ENCODE measurements at places on chromosomes 5 and 9.
A peak's percentile ranks its signal among the peaks of the same experiment; 100 is the strongest.

GRCh38 chr9:34125681-34126206, 754 bp downstream of the DCAF12 start:
- H3K27me3 ChIP-seq: no peaks in the 10 kb centered on the region
- peaks cover 4% of the 10 kb centered on the region for H3K4me1 ChIP-seq
- H3K4me3 ChIP-seq: peak overlapping the region; percentile 98
- no peak overlapping the region for H3K27ac ChIP-seq
- DNase-seq: peak; percentile 29
- H3K36me3 ChIP-seq: peaks cover 37% of the 10 kb centered on the region

GRCh38 chr9:36665387-36665786, 92.7 kb downstream of the MELK start:
- H3K36me3 ChIP-seq: peaks cover 35% of the 10 kb centered on the region
- H3K27me3 ChIP-seq: no peaks in the 10 kb centered on the region
- no peaks in the 10 kb centered on the region for H3K4me1 ChIP-seq
- H3K27ac ChIP-seq: no peak overlapping the region

DNA sequence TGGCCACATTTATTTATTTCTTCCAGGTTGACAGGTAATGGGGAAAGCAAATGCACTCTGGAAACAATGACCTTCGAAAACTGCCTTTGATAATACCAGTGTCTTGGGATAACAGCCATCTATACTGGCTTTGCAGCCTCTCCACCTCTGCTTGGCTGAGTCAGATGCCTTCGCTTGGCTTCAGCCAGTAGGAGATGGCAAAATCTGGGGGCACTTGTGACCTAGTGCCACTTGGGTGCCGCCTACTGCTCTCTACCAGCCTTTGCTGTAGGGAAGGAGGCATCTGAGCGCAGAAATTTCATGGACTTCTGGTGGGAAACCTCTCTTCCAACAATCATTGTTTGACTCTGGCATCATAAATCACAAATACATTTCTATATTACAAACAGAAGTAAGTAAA, 21.8 kb downstream of the FYB1 start:
- H3K4me3 ChIP-seq: no peak overlapping the region
- DNase-seq: no peak
- H3K4me1 ChIP-seq: no peaks in the 10 kb centered on the region
- H3K27me3 ChIP-seq: no peaks in the 10 kb centered on the region
- H3K36me3 ChIP-seq: no peaks in the 10 kb centered on the region
- no peak overlapping the region for H3K27ac ChIP-seq

GRCh38 chr5:124126504-124127217, 614.7 kb downstream of the CSNK1G3 start:
- H3K27ac ChIP-seq: no peak overlapping the region
- H3K4me1 ChIP-seq: no peaks in the 10 kb centered on the region
- DNase-seq: no peak
- H3K27me3 ChIP-seq: no peaks in the 10 kb centered on the region
- H3K36me3 ChIP-seq: no peaks in the 10 kb centered on the region

- no peak overlapping the region for H3K27ac ChIP-seq
- DNase-seq: no peak
- no peaks in the 10 kb centered on the region for H3K36me3 ChIP-seq
- H3K4me1 ChIP-seq: no peaks in the 10 kb centered on the region
- no peaks in the 10 kb centered on the region for H3K27me3 ChIP-seq
Measured at GRCh38 chr5:95884511-95884910, 62.0 kb upstream of the GLRX start.

GRCh38 chr5:102668220-102668932, 86.7 kb upstream of the PAM start:
- no peak overlapping the region for H3K4me3 ChIP-seq
- no peak overlapping the region for H3K27ac ChIP-seq
- H3K36me3 ChIP-seq: peaks cover 5% of the 10 kb centered on the region
- no peak for DNase-seq

DNA sequence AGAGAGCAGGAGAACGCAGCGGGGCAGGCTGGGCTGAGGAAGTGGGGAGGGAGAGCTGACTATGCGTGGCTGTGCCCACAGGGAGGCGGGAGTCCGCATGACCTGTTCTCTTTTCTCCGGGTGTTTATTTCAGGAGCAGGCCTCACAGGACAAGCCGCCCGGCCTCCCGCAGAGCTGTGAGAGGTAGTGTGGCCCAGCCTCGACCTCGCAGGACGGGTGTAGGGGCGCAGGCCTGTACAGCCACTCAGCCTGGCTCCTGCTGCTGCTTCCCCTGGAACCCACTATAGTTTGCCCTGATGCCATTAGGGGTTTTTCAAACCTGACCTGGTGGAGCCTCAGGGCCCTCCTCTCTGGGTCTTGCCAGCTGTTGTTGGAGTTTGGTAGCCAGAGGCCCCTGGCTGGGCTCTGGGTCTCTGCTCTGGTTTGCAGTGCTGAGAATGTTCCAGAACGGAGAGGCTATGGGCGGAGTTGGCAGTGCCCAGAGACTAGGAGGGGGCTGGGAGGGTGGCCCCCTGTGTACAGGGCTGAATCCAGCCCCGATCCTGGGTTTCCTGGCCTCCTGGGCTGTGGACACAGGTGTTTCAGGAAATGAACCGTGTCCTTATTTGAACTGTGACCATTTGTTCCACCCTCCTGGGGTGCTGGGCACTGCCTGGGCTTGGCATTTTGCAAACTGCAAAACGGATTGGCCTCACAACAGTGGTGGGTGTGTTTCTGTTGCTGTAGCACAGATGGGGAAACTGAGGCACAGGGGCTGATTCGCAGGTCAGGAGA, 78.8 kb downstream of the WNK2 start:
- peak; percentile 29 for DNase-seq
- H3K4me3 ChIP-seq: no peak overlapping the region
- H3K27ac ChIP-seq: no peak overlapping the region
- H3K36me3 ChIP-seq: peaks cover 6% of the 10 kb centered on the region
- H3K4me1 ChIP-seq: no peaks in the 10 kb centered on the region

DNA sequence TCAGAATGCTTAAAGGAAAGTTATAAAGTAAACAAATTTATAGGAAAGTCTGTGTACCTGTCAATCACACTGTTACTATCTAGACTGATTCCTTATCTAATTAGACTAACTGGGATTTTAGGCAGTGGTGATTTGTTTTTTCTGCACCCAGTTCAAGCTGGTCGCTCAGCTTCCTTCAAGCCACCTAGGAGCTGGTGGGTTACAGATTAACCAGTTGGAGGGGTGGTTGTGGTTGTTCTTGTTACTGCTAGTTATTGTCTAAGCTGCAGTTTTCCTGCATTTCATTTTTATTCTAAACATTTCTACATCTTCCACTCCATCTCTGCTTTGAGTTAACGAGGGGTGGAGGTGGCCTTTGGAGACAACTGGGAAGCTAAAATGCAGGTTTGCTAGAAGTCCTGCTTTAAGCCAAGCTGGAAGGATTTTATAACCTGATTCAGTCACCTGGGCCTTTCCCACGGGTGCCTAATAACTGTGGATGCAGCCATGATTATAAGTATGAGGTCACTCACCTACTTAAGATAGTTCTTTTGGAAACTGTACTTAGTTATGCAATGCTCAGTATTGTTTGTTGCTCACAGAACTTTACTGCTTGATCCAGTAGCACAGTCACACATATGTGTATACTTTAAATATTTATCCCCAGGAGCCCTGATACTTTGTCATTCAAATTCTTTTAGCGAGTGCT, 303.9 kb upstream of the DAP start:
- H3K4me1 ChIP-seq: no peaks in the 10 kb centered on the region
- H3K27ac ChIP-seq: no peak overlapping the region
- H3K36me3 ChIP-seq: peaks cover 7% of the 10 kb centered on the region
- no peaks in the 10 kb centered on the region for H3K27me3 ChIP-seq
- H3K4me3 ChIP-seq: no peak overlapping the region

DNA sequence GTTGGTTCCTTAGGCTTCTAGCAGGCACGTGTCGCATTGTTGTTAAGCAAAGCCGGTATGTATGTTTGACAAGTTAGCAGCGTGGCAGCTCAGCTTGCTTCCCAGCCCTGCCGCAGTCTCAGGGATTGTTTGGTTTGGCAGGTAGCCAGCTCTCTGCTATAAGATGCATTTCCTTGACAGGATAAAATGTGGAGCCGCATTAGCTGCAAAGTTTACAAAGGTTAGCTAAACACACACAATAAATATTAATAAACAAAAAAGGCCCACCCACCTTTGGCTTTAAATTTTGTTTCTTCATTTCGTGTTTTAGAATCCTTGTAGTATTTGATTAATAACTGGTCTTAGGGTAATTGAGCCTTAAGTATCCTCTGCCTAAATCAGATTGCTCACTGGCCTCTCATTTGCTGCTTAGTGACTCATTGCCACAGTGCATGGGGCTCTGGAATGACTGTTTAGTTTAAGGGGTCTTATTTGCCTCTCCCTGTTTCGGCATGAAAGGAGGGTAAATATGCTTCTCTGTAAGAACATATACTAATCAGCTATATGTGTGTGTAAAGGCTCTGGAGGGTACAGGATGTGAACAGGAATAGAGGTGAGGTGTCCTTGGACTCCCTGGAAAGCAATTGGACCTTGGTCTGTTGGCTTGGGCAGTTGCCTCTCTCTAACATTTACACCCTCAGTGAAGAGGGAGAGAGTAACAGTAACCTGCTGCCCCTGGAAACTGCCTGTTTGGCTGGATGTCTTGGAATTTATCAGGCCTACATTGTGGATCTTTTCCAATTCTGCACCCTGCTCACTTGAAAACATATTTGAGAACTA, 122.0 kb downstream of the GDNF start:
- no peak overlapping the region for H3K27ac ChIP-seq
- no peak overlapping the region for H3K4me3 ChIP-seq
- no peaks in the 10 kb centered on the region for H3K27me3 ChIP-seq
- H3K36me3 ChIP-seq: no peaks in the 10 kb centered on the region
- peaks cover 5% of the 10 kb centered on the region for H3K4me1 ChIP-seq

DNA sequence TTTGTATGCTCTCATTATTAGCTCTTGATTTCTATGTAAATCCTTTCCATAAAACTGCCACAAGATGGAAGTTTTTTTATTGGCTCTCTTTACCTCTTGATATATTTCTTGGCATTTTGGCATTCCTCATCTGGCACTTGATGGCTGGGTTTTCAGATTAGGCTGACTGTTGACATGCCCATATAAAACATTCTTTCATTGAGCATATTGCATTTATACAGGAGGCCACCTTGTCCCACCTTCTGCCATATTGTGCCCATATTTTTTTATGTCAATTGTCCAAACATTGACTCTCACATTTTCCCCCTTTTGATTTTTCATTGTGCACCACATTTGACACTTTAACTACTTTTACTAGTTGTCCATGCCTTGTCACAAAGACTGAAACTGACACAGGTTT, 182.9 kb downstream of the MEF2C start:
- H3K27me3 ChIP-seq: peaks cover 6% of the 10 kb centered on the region
- no peak for DNase-seq
- no peak overlapping the region for H3K27ac ChIP-seq
- no peaks in the 10 kb centered on the region for H3K36me3 ChIP-seq
- no peaks in the 10 kb centered on the region for H3K4me1 ChIP-seq

DNA sequence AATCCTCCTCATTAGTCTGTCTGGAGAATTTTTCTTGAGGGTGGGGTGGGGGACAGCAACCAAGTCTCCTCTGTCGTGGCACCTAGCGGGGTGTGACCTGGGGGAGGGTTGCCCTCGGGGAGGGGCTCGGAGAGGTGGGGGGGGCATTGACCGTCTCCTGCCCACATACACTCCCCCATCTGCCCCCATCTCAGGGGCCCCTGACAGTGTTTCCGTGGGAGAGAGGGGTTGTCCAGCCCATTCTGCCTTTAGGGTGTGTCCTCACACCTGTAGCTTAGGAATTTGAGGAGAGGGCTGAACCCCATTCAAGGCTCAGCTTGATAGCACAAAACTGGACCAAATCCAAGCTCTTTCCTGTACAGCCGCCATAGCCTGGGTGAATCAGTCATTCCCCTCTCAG, 5.9 kb upstream of the CXXC5 start:
- no peak overlapping the region for H3K27ac ChIP-seq
- peaks cover 22% of the 10 kb centered on the region for H3K4me1 ChIP-seq
- H3K4me3 ChIP-seq: no peak overlapping the region
- peaks cover 15% of the 10 kb centered on the region for H3K36me3 ChIP-seq
- DNase-seq: no peak

DNA sequence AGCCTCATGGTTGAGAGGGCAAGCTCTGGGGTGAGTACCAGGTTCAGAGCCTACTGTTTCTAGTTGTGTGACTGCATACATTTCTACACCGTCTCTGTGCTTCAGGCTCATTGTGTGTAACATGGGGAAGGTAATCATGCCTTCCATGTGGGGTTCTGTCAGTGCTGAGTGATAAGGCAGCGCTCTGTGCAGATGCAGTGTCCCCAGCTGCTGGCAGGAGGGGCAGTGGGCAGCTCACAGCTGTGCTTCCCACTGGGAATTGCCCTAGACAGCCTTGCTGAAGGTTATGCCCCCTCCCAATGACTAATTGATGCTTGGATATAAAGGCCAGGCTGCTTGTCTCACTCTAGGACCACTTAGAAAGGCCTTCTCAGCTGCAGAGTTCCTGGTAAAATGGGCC, 121.8 kb upstream of the SAP30L start:
- H3K36me3 ChIP-seq: no peaks in the 10 kb centered on the region
- no peak for DNase-seq
- no peaks in the 10 kb centered on the region for H3K4me1 ChIP-seq

- H3K27ac ChIP-seq: no peak overlapping the region
- DNase-seq: no peak
- no peaks in the 10 kb centered on the region for H3K4me1 ChIP-seq
- H3K27me3 ChIP-seq: no peaks in the 10 kb centered on the region
- H3K4me3 ChIP-seq: no peak overlapping the region
- no peaks in the 10 kb centered on the region for H3K36me3 ChIP-seq
Measured at GRCh38 chr9:17970277-17970676, 391.4 kb downstream of the SH3GL2 start.

DNA sequence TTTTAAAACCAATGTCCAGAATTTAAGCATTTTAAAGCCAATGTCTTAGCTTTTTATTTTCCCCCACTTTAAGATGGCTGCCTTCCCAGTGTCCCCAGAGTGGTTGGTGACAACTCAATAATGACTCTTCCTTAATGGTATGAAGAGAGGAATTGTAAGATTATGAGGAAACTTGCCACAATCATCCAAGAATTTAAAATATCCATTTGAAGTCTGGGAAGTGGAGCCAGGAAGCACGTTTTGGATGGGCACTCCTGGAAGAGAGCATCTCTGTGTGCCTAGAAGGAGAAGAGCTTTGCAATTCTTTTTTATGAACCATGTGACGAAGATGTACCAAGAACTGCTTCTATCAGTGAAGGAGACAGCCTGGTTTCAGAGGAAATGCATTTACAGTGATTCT, 11.3 kb upstream of the IGFBPL1 start:
- no peaks in the 10 kb centered on the region for H3K27me3 ChIP-seq
- H3K36me3 ChIP-seq: no peaks in the 10 kb centered on the region
- no peak overlapping the region for H3K27ac ChIP-seq
- no peak overlapping the region for H3K4me3 ChIP-seq
- H3K4me1 ChIP-seq: no peaks in the 10 kb centered on the region

GRCh38 chr5:171710451-171711024, 75.1 kb upstream of the SMIM23 start:
- H3K27me3 ChIP-seq: no peaks in the 10 kb centered on the region
- no peak overlapping the region for H3K27ac ChIP-seq
- H3K4me1 ChIP-seq: no peaks in the 10 kb centered on the region
- DNase-seq: peak; percentile 31
- no peaks in the 10 kb centered on the region for H3K36me3 ChIP-seq
- no peak overlapping the region for H3K4me3 ChIP-seq

GRCh38 chr5:175129121-175129520, 314.9 kb downstream of the DRD1 start:
- H3K4me3 ChIP-seq: no peak overlapping the region
- no peak overlapping the region for H3K27ac ChIP-seq
- no peaks in the 10 kb centered on the region for H3K36me3 ChIP-seq
- H3K27me3 ChIP-seq: no peaks in the 10 kb centered on the region

GRCh38 chr9:3648266-3648665, 122.5 kb upstream of the RFX3 start:
- DNase-seq: no peak
- no peaks in the 10 kb centered on the region for H3K27me3 ChIP-seq
- no peak overlapping the region for H3K4me3 ChIP-seq

Measured in H9 (cell line).